ENCODE measurements at places on chromosomes 13 and 19.

DNA sequence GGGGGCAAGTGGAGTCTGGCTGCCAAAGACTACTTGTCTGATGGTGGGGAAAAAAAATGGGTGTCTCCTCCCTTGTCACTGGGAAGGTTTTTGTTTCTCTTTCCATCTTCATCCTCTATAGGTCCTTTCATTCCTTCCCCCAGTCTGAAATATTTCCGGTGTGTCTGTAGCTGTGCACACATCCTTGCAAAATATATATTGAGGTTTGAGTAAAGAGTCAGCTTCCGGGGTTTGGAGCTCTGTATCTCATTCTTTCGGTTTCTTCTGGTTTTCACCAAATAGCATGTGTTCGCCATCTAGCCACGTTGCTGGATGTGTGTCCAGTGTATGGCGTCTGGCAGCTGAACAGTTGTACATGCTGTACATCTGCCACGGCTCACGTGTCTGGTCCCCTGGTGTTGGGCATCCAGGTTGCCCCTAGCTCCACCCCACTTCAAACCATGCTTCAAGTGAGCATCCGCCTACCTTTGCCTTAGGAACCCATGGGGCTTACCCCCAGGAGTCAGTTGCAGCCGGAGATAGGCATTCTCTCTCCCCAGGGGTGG, 142.2 kb downstream of the SIPA1L3 start:
- no peak for DNase-seq

GRCh38 chr19:46823049-46823448, 27.6 kb downstream of the AP2S1 start:
- DNase-seq = no peak

- no peak for DNase-seq
Observed at GRCh38 chr13:44350775-44351504, 22.7 kb upstream of the SERP2 start.

- no peak for DNase-seq
Observed at GRCh38 chr13:49539313-49539712, 43.6 kb downstream of the PHF11 start.

- DNase-seq = no peak
Observed at GRCh38 chr19:17296273-17296672, 7.0 kb downstream of the ABHD8 start.

GRCh38 chr13:104485571-104485970, 1419.4 kb upstream of the SLC10A2 start:
- DNase-seq = no peak

DNA sequence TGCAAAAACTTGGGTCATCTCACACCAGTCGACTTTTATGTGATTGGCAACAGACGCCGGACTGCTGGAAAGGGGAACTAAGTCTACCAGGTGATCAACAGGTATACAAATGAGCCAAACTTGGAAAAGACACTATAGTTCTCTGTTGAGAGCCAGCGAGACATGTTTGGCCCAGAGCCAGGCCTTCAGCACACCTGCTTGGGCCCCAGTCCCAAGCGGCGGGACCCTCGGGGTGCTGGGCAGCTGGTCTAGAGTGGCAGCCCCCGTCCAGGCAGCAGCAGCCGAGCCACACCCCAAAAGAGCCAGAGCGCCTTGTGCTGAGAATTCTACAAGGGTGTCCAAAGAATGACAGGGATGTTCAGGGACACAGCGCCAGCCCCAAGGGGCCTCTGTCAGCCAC, 28.0 kb downstream of the NAXD start:
- no peak for DNase-seq

DNA sequence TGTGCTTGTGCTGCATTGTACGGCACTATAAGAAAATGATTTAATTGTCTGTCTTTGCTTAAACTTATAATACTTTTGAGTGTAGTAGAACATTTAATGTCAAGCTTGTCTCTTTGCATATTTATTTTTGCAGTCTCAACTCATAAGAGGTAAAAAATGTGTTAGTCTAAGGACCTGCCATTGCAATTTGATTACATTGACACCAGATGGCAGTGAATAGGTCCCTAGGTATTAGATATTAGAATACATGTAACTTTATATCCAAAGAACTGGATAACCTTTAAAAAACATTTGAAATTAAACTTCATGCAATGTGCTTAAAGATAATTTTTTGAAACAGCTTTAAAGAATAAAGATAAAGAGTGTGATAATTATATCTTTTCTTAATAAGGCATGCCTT, 1421.3 kb downstream of the OLFM4 start:
- DNase-seq = no peak

- DNase-seq = no peak
Observed at GRCh38 chr13:93224535-93224934, 2.1 kb upstream of the GPC6 start.

DNA sequence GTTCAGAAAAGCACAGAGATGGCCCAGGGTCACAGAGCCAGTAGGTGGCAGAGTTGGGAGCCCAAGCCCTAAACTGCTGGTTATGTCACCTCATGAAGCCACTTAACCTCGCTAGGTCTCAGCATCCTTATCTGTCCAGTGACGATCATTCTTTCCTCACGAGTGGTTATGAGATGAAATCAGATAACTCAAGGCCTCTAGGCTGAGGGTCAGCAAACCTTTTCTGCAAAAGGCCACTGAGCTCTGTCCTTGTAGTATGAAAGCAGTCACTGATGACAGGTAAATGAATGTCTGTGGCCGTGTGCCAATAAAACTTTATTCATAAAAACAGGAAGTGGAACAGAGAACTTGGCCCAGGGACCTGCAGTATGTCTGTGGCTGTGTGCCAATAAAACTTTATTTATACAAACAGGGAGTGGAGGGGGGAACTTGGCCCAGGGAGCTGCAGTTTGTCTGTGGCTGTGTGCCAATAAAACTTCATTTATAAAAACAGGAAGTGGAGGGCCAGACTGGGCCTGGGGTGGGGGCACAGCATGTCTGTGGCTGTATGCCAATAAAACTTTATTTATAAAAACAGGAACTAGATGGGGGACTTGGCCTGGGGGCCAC, 71.2 kb downstream of the GNG7 start:
- no peak for DNase-seq

DNA sequence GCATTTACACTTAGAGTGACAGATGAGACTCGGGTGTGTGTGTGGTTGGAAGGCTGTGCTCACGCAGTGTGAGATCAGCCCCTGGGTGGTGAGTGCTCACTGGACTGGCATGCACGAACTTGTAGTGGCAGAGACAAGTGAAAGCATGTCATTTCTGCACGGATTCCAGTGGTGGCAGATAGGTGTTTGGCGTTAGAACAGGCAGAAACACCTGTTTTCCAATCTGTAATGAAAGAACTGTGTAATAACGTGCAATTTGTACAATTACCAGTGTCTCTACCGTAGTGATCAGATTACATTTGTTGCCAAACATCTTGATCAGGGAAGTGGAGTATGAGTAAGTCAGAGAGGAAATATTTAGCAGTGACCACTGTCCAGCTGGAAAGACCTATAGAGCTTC, 8.2 kb downstream of the LAMP1 start:
- no peak for DNase-seq

DNA sequence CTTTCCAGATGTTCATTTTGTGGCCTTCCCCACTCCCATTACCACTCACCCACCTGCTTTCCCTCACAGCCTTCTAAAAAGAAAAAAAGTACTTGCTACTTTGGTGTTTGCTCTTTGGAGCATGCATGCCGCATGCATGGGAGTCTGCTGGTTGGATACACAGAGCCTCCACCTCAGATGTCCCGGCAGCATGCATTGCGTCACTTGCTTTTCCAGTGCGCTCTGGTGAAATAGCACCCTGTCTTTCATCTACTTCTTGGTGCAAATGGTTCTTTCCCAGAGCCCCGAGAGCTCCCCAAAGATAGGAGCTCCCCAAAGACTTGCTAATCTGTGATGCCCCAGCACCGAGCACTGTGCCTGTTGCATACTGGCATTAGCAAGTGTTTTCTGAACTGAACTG, 333.2 kb upstream of the ZNF507 start:
- DNase-seq = no peak

DNA sequence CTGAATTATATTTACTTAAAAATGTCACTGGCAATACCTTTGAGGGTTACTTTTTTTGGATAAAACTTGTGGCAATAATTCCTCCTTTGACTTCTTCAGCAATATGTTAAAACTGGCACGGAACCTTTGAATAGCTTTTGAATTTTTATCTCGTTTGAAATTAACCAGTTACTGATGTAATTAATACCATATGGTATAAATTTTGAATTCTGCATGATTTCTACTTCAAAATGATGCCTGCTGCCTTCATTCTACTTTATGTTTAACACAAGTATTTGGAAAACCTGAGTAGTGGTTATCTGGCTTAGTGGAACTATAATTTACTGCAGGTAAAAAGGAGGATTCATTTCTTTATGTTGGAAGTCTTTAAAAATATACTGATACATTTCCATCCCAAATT, 85.3 kb downstream of the LRCH1 start:
- DNase-seq = no peak

- DNase-seq = no peak
Observed at GRCh38 chr13:45374917-45375316, 33.9 kb upstream of the TPT1 start.

DNA sequence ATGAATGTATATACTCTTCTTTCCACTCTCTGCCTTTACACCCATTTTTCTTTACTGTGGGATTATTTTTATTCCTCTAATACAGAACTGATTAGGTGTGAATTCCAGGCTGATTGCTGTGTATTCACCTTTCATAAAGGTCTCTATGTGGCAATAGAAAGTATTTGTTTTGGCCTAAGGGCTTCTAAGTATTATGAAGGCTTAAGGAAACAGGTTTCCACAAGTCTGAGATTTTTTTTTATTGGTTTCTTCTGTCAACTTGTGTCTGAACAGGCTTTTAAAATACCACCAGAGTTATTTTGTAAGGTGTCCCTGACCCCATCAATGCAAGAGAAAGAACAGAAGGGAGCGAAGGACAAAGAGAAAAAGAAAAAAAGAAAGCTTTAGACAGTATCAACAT, 1102.0 kb upstream of the SPRY2 start:
- DNase-seq = no peak

GRCh38 chr13:42549552-42549936, 24.4 kb upstream of the TNFSF11 start:
- DNase-seq = no peak

DNA sequence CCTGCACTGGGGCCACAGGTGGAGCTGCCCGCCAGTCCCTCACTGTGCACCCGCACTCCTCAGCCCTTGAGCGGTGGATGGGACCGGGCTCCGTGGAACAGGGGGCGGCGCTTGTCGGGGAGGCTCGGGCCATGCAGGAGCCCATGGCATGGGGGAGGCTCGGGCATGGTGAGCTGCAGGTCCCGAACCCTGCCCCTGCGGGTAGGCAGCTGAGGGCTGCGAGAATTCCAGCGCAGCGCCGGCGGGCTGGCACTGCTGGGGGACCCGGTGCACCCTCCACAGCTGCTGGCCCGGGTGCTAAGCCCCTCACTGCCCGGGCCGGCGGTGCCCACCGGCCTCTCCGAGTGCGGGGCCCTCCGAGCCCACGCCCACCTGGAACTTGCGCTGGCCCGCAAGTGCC, 877.5 kb upstream of the PCDH9 start:
- no peak for DNase-seq

- DNase-seq = no peak
Observed at GRCh38 chr13:109781384-109782065, 4.9 kb downstream of the IRS2 start.

DNA sequence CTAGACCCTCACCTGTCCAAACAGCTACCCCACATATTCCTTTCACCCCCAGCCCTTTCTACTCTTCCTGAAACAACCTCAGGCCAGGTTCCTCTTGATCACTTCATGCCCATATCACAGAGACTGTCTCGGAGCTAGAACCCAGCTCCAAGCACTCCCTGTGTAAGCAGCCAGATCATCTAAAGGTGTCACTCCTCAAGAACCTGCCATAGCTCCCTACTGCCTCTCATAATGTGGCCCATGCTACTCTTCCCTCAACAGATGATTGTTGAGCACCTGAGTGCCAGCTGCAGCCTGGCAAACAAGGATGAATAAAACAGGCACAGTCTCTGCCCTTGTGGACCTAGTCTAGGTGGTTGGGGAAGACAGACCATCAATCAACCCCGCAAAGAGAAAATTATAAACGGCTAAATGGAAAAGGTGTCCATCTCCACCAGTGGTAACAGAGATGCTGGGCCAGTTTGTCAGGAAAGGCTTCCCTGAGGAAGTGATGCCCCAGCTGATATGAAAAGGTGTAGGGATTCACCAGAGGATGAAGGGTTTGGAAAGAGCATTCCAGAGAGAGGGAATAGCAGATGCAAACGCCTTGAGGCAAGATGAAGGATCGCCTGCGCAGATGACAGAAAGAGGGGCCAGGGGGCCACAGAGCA, 8.3 kb downstream of the EPS15L1 start:
- no peak for DNase-seq

GRCh38 chr19:56919308-56919995, 78.9 kb upstream of the PEG3 start:
- no peak for DNase-seq

GRCh38 chr13:93180356-93180969, 46.1 kb upstream of the GPC6 start:
- no peak for DNase-seq

- DNase-seq = peak; percentile 73
Observed at GRCh38 chr19:42919757-42920079, 2.0 kb upstream of the PSG6 start.

- DNase-seq = no peak
Observed at GRCh38 chr13:112959701-112960542, 9.1 kb upstream of the MCF2L start.

DNA sequence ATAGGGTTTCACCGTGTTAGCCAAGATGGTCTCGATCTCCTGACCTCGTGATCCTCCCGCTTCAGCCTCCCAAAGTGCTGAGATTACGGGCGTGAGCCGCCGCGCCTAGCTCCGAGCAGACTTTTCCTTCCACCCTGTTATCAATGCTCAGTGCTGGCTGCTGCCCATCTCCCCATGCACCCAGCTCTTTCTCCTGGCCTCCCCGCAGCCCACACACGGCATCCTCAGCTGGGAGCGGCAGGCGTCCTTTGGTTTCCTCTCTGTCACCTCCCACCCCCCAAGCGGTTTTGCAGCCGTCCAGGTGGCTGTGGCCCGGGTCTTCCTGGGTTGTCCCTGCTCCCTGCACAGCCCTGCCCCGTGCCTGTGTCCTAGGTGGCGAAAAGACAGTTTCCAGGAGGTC, 12.1 kb downstream of the PRR22 start:
- DNase-seq = no peak

DNA sequence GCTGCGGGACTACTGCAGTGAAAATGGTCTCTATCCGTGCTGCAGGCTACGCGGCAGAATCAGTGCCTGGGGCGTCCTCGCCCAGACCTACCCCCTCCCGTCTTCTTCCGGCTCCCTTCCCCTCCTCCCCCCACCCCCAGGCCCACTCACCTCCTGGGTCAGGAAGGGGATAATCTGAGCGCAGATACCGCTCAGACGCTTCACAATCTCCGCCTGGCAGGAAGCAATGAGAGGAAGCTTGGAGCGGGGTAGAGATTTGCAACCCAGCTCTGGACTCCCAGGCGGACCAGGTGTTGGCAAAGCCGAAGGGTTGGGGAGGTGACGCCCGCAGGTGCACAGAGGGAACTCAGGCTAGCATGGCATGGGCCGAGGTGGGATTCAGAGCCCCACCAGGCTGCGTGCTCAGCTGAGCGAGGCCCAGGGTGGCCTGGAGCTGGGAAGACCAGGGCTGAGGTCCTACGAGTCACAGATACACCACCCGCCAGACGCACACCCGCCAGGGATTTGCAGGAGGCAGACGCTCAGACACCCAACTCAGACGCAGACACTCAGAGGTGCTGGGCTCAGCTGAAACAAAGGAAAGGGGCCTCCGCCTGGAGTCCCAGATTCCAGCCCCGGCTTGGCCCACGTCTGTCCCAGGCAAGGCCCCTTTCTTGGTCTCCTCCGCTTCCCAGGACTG, 4.1 kb downstream of the TLE2 start:
- no peak for DNase-seq

GRCh38 chr19:55304279-55304978, 20.6 kb downstream of the BRSK1 start:
- peak; percentile 74 for DNase-seq

GRCh38 chr19:51111606-51112005, 3.4 kb upstream of the CTU1 start:
- DNase-seq = no peak
